ENCODE measurements at places on chromosomes 12 and 14.

DNA sequence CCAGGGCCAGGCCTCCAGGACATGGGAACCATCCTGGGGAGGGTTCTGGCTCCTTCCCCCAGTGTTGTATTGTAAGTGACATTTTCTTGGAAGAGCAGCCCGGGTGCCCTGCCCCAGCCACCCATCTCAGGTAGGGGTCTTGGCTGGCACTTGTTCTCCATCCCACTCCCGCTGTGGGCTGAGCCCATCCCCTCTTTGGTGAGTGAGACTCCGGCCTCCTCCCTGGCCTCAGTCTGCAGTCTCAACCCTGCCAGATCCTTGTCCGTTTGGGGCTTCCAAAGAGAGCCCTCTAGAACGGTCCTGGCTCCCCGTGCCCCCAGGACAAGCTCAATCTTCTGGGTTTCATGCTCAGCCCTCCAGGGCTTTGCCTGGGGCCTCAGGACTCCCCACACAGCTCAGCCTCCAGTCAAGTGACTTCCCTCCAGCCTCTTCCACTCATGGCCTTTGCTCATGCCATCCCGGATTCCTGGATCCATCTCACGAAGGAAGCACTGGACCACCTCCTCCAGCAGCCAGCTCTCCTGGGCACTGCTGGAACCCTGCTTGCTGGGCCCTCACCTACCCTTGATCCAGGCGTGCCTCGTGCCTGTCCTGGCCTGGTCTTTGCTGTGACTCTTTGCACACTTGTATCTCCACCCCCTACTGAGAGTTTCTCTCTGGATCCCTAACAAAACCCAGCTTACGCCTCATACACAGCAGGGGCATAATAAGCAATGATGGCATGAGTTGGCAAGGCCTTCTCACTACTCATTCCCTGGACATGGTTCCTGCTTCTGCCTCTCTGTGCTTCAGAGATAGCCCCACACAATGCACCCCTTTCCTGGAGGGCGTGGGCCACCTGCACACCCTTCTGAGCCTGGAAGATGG lies 297.4 kb upstream of the RTL1 start:
- DNase-seq = no peak

DNA sequence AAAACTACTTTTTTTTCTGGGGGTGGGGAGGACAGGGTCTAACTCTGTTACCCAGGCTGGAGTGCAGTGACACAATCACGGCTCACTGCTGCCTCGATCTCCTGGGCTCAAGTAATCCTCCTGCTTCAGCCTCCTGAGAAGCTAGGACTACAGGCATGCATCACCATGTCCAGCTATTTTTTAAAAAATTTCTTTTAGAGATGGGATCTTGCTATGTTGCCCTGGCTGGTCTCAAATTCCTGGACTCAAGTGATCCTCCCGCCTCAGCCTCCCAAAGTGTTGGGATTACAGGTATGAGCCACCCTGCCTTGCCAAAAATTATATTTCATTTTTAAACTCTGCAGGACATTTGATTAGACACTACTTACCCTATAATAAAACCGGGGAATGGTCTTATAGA lies 5.5 kb downstream of the PPP2R3C start:
- DNase-seq = no peak

DNA sequence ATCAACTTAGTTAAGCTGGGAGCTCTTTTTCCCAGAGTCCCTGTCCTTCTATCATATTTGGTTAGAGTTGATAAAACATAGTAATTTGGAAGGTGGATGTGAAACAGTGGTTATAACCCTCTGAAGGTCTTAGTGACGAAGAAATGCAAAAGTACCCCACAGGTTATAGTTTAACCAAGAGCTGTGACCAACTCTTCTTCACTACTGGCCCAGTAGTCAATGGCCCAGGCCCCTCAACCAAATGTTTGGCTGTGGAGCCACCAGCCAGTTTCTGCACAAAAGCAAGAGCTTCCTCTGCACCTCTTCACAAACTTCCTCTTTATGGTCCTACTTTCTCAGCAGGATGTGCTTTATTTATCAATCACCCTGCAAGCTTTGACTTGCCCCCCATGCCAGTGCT lies 132.6 kb downstream of the BMP4 start:
- no peak for DNase-seq

GRCh38 chr14:43005807-43006206 lies 1399.1 kb downstream of the LRFN5 start:
- no peak for DNase-seq

DNA sequence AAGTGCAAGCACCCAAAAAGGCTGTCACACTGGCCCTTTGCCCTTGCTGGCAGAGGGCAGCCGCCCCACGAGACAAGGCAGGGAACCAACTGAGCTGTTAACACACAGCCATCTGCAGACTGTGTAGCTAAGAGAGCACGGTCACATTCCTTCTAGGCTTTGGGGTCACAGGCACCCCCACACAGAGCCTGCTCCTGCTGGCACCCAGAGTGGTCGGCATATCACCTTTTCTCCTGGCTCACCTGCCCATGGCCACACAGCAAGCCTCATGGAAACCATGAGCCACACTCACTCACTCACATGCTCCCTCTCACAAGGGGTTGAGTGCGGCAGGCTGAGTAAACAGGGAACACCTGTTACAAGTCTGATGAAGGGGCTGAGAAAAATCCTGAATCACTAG lies 214.5 kb downstream of the PCNX1 start:
- DNase-seq = no peak

DNA sequence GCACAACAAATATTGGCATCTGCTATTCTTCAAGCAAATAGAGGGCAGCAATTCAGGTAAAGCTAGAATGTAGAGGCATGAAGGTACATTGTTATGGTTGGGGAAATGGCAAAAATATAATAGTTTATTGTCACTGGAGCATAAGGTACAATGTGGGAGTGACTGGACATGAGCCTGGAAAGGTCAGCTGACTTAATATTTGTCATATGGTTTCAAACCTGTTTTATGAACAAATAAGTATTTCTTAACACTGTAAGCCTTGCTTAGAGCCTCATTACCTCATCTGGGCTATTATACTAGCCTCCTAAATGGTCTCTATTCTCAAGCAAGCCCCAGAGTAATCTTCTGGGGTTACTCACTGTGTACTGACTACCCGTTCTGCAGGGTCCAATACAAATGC lies 33.7 kb downstream of the FAM177A1 start:
- DNase-seq = no peak

All from stimulated activated CD8-positive, alpha-beta memory T cell treated with anti-CD3 and anti-CD28 coated beads, Interleukin-7, amount 100 ng/mL, for 1 hour (primary cell).